Activated naive CD8-positive, alpha-beta T cell treated with anti-CD3 and anti-CD28 coated beads for 36 hours (primary cell): ENCODE measurements at places on chromosomes 6 and 20.
A peak's percentile ranks its signal among the peaks of the same experiment; 100 is the strongest.

GRCh38 chr6:109945091-109945490 lies 33.0 kb upstream of the GPR6 start:
- no peak for DNase-seq

- no peak for DNase-seq
Measured at GRCh38 chr20:47224300-47224791, 132.2 kb downstream of the ZMYND8 start.

DNA sequence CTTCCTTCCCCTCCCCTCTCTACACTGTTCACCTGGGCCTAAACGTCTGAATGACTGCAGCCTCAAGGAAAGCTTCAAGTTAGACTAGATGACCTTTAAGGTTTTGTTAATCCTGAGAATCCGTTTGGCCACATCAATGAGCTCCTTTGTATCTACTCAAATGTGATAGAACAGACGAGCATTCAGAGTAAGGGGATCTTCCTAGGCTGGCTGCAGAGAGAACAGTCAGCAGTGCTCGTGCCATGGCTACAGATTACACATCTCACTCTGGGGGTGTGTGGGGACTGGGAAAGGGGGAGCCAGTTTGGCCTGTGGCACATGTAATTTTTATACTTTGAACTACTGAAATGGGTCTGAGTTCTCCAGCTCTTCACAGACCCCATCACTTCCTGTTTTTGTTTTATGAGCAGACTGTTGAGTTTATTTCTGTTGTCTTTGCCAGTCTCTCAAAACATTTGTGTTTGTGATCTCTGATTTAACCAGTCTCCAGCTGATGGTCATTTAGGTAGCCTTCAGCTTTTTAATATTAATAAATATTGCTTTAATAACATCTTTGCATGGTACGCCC lies 50.9 kb downstream of the KCNS1 start:
- DNase-seq, result peak; percentile 44

GRCh38 chr6:144360401-144360800 lies 75.3 kb downstream of the UTRN start:
- no peak for DNase-seq

DNA sequence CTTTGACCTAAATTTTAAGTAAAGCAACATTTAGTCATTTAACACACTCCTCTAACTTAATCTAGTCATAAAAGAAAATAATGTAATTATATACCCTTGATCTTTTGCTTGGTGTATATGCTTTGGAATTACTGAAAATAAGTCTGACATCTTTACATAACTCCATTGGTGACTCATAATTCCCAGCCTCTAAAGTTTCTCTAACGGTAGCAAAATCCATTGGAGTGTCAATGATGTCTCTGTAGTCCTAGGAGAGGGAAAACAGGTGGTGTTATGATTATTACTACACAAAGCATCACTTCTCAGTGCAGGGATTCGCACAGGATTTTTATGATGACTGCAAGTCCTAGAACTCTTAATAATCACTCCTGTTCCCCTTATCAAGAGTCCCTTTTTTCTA lies 80.2 kb downstream of the IRAK1BP1 start:
- DNase-seq, result no peak

- DNase-seq, result no peak
Measured at GRCh38 chr20:39492223-39492797, 530.2 kb downstream of the DHX35 start.

GRCh38 chr6:55968926-55969325 lies 93.5 kb upstream of the BMP5 start:
- no peak for DNase-seq

- no peak for DNase-seq
Measured at GRCh38 chr6:71292001-71292400, 3.4 kb downstream of the OGFRL1 start.

- no peak for DNase-seq
Measured at GRCh38 chr6:139990026-139990686, 615.7 kb upstream of the CITED2 start.

DNA sequence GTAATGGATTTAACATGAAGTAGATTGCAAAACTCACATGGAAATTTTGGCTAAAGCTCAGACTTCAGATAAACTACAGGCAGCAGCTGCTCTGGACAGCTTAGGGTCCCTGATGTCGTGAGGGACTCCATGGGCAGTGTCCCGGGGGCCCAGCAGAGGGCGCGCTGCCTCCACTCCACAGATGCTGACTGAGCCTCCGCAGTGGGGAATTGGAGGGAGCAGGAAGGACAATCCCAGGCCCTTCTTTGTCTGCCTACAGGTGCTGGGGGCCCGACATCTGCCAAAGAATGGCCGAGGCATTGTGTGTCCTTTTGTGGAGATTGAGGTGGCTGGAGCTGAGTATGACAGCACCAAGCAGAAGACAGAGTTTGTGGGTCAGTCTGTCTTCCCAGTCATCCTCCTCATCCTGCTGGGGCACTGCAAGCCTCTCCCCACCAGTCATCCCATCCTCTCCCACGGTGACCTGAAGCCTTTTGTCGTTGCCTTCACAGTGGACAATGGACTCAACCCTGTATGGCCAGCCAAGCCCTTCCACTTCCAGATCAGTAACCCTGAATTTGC lies 35.9 kb downstream of the PLCG1 start:
- DNase-seq, result peak; percentile 70

DNA sequence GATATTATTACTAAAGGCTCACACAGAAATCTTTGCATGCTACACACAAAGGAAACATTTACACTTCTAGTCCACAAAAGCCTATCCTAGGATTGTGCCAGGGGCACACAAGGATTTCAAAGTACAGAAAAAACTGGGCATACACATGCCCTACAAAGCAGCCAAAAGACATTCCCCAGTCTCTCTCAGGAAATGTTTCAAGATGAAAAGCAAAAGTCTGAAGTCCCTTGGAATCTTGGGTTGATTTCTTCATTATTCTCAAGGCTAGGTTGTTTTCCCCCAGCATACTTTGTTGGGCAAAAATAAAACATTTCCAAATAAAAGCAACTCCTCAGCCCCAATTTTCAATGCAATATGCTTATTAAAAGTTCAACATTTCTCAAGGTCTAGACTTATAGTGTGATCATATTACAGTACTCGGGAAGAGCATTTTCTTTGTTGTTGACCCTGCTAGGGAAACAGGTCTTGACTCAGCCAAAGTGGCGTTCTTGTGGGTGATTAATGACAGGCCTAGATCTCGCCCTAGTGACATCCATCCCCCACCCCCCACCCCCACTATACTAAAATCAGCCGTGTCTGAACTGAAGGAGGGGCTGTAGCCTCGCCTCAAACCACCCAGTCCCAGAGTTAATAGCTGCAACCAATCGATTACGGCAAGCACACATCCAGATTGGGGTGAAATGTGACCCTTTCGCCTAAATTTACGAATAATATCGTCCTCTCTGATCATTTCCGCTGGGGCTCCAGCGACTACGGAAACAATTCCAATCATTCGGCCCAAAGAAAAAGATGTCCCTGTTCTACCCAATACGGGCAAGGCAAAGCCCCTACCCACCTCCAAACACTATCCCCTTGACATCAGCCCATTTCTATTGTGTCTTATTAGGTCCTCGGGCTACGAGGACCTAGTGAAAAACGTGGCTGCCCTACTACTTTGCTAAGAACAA lies 1.4 kb downstream of the AKIRIN2 start:
- peak; percentile 36 for DNase-seq

GRCh38 chr20:35015863-35016193 lies 60.2 kb downstream of the MYH7B start:
- no peak for DNase-seq

- peak; percentile 4 for DNase-seq
Measured at GRCh38 chr6:21593927-21594415, 420 bp downstream of the SOX4 start.

GRCh38 chr6:166936079-166936787 lies 20.1 kb downstream of the RNASET2 start:
- no peak for DNase-seq

DNA sequence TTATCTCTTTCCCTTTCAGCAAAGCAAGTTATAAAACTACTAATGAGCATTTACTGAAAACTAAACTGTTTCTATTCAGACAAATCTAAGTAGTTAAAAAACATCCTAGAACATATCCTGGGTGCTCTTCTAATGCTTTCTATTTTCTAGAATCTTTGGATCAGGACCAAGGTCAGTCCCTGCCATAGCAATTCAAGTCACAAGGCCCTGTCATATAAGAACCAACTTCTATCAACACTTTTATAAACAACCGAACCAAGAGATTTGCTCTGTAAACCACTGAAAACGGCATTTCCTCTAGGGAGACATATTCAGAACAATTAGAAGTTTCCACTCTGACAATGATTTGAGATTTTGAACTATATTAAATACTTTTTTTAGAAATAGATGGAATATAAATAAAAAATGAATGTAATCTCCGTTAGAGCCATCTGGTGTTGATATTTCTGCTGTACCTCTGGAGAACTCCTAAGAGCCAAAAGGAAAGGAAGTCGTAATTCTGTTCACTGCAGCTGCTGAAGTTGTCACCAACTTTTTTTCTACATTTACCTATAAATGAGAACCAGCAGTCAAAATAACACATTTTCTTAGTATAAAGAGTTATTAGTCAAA lies 51.4 kb upstream of the LGSN start:
- DNase-seq, result no peak

DNA sequence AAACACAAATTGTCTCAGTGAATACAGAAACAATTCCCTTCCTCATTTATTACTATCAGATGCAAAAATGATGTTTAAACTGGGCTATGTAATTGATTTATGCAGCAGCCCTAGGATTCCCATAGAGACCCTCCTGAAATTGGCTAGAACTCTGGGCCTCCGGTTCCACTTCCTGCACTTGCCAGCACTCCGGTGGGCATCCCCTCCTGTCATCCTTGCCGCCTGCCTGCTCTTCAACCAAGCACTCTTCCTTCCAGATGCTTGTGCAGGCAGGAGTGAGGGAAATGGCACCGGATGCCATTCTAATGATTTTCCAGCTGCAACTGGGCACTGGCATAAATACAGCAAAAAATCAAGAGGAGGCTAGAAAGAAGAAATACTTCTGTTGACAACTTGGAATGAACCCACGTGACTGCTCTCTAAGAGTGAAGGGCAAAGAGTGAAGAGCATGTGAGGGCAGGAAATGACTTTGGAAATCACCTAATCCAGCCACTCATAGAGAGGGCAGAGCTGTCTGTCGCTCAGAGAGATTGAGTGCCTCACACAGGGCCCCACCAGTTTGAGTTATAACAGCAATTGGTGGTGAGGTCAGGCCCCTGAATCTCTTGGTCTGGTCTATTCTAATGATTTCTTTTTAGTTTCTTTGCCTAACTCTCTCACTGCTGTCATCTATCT lies 3.7 kb upstream of the NEDD9 start:
- peak; percentile 25 for DNase-seq

DNA sequence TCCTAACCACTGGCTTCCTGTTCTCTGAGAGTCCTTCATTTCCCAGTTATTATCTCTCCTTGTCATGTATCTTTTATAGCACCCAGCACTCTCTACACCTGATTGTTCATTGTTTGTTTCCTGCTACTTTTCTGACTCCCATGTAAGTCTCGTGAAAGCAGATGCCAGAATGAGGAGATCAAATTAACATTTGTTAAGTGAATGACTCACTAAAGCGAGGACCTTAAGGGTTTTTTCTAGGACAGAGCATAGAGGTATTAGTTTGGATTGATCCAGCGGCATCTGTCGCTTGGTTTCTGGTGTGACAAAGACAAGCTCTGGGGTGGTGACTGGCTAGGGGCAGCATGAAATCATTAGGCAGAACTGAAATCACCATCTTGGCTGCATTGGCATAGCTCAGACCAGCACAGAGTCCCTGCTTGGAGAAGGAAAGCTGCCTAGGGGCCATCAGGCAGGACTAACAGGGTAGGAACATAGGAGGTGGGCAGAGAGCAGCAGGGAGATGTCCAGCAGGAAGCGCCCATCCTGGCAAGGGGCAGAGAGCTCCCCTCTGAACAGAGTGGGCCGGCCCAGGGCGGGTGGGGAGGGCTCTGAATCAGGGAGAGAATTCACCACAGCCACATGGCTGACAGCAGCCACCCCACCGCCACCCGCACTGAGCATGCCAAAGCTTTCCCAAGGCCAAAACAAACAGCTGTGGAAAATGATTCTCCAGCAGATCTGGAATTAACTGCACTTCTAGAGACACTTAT lies 97.1 kb upstream of the CEP85L start:
- no peak for DNase-seq
